ENCODE measurements at places on chromosomes 13 and 19.

DNA sequence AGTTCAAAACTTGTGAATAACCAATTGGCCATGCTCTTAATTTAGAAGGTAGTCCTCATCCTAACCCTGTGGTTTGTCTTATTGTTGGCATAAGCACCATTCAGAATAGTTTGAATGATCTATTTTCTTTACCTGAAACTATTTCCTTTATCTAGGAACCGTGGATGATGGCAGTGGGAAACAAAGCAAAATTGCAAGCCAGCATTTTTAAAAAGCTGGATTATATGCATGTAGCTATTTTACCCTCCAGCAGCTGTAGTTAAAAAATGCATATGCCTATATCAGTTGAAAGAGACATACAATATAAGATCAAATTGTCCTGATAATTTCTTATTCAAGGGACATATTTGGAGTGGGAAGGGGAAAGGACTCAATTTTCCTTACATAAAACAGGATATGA, 19.3 kb downstream of the ZNF613 start:
- DNase-seq, result no peak

DNA sequence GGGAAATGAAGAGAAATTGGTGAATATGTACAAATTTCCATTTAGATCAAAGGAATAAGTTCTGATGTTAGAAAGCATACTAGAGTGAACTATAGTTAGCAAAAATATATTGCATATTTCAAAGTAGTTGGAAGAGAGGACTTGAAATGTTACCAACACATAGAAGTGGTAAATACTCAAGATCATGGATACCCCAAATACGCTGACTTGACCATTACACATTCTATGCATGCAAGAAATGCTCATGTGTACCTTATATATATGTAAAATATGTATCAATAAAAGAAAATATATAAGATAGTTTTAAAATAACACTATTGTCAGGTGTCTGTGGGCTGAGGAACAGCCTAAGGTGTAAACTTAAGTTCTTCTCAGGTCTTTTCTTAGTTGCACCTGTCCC, 14.6 kb upstream of the ZNF491 start:
- no peak for DNase-seq

DNA sequence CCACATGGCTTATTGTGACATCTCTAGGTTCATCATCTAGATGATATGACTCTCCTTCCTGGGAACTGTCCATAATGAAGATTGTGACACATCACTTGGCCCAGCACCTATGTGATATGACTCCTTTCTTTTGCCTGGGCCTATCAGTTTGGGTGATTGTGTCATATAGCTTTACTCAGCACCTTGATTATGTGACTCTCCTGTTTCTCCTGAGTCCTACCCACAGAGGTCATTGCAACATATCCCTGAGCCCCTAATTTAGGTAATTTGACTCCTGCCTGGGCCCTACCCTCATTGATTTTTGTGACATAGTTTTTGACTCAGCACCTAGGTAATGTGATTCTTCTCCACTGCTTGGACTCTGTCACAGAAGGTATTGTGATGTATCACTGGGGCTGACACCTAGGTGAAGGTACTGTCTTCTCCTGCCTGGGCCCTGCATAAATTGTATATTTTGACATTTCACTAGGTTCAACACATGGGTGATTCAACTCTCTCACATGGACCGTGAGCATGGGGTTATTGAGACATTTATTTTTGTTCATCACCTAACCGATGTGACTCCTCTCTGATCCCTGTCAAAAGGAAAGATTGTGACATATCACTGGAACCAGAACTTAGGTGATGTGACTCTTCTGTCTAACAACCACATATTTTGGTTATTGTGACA, 26.2 kb upstream of the ZNF254 start:
- no peak for DNase-seq

GRCh38 chr19:44725684-44726083, 22.8 kb upstream of the BCL3 start:
- no peak for DNase-seq

GRCh38 chr13:76014406-76015318, 378.5 kb downstream of the LMO7 start:
- DNase-seq, result no peak

DNA sequence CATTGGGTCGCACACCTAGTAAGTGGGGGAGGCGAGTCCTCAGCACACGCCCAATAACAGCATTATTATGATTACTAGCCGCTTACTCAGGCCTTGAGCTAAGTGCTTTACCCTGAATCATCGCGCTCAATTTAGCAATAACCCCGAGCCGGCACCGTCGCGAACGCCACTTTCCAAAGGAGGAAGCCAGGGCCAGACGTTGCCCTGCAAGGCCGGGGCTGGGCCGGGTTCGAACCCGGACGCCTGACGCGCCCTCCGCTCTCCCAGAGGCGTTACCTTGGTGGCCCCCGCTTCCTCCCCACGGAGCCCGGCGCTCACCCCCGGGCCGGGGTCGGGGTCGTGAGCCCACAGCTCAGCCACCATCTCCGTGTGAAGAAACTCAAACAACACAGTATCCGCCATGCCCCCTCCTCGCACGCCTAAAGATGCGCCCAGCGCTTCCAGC, at the start of gene TRAPPC6A:
Gene TRAPPC6A, minus strand, starts transcription at position 421 of the 445 bp plus-strand sequence. Its CDS starts 19 bp downstream, at position 402.
- no peak for DNase-seq

DNA sequence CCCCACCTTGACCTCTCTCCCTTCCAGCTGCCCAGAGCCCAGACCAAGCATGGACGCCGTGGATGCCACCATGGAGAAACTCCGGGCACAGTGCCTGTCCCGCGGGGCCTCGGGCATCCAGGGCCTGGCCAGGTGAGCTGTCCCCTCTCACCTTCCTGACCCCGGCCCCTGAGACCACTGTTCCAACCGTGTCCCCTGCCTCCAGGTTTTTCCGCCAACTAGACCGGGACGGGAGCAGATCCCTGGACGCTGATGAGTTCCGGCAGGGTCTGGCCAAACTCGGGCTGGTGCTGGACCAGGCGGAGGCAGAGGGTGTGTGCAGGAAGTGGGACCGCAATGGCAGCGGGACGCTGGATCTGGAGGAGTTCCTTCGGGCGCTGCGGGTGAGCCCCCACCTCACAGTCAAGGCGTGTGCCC, 312 bp downstream of the CAPS start:
- DNase-seq, result no peak

DNA sequence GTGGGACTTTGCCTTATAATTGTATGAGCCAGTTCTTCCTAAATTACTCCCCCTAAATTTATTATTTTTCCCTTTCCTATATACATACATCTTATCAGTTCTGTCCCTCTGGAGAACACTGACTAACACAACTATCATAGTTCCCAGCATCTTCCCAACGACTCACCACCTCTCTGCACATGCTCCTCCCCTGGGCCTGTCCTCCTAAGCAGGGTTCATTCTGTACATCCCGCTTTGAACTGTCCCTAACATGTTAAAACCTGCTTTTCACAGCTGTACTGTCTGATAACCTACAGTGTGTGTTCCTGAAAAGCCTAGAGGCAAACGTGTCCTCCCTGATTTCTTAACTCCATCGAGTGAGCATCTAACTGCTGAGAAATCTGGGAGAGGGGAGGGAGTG, 141.7 kb downstream of the EFNB2 start:
- DNase-seq, result no peak

- DNase-seq, result no peak
These were observed 126.1 kb upstream of the KL start for GRCh38 chr13:32889986-32890565.

DNA sequence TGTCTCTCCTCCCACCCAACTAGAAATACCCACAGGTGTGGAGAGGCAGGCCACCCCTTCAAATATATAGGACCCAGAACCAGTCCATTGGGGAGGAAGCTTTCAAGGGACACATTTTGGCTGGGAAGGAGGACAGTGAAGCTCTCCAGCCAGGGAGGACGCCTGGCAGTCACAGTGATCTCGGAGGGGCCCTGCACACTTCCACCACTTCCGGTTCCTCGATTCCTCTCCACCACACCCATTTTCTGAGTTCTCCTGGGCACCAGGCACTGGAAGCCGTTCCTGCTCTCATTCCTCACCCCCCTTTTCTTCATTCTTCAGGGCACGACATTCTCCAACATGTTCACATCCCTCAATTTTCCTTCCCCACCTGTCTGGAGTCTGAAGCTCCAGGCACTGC, 30.4 kb upstream of the CEACAM21 start:
- no peak for DNase-seq

DNA sequence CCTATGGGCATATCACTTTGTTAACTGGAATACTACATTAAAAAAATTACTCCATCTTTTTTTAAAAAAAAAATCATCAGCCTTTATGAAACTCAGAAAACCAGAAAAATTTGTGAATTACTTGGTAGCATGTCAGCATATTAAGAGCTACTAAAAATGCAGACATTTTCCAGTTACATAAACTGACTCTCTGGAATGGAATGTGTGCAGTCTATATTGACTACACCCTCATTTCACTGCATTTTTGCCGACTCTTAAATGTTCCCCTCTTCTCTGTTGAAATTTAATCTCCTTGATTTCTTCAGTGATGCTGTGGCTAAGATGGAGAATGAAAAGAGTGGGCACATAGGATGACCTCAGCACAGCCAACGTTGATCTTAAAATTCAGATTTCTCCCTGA, 393.8 kb downstream of the ITGBL1 start:
- DNase-seq, result no peak

DNA sequence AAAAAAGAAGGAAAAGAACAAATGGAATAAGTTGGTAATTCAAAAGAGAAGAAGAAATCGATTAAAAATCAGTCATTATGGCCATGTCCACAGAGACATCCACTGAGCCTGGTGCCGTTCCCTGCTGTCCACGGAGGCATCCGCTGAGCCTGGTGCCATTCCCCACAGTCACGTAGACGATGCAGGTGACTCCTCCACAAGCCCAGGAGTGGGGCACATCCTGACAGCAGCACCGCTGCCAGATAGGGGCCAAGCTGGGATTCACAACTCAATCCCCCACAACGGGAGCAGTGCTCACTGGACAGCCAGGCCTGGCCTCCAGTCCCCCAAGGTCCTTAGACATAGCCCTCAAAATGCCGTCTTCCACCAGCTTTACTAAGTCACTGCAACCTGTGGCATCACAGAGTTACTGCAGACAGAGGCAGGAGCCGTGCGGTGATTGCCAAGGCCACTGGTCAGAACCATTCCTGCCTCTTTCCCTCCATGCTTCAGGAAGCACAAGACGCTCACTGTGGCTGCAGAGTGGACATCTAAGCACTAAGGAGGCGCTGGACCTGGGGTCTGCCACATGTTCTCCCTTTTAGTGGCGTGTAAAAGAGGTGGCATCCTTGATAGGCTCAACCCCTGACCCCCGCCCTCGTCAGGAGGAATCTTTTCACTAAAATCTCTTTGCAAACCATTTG, 131.5 kb upstream of the SPACA7 start:
- DNase-seq, result no peak

GRCh38 chr13:25110956-25111584, 15.1 kb downstream of the PABPC3 start:
- DNase-seq, result no peak

DNA sequence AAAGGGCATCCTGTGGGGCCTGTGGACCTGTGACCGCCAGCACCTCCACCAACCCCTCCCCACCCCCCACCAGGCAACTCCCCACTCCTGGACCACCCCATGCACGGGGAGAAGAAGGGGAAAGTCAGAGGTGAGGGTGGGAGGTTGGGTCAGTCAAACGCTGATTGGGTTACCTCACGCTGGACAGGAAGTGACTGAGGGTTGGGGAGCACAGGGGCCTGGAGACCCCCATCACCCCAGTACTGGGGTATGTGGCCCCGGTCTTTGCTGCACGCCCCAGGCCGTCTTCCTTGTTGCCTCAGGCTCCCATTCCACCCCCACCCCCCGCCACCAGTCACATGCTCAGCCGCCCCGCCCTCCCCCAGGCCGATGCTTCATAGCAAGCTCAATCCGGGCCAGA, 59.0 kb downstream of the COLGALT1 start:
- DNase-seq, result no peak

GRCh38 chr13:101523154-101524131, 71.0 kb downstream of the ITGBL1 start:
- no peak for DNase-seq
